ENCODE measurements at places on chromosomes 5 and 9.

GRCh38 chr9:76020652-76021051 lies 130.2 kb downstream of the PCSK5 start:
- no peak for DNase-seq

DNA sequence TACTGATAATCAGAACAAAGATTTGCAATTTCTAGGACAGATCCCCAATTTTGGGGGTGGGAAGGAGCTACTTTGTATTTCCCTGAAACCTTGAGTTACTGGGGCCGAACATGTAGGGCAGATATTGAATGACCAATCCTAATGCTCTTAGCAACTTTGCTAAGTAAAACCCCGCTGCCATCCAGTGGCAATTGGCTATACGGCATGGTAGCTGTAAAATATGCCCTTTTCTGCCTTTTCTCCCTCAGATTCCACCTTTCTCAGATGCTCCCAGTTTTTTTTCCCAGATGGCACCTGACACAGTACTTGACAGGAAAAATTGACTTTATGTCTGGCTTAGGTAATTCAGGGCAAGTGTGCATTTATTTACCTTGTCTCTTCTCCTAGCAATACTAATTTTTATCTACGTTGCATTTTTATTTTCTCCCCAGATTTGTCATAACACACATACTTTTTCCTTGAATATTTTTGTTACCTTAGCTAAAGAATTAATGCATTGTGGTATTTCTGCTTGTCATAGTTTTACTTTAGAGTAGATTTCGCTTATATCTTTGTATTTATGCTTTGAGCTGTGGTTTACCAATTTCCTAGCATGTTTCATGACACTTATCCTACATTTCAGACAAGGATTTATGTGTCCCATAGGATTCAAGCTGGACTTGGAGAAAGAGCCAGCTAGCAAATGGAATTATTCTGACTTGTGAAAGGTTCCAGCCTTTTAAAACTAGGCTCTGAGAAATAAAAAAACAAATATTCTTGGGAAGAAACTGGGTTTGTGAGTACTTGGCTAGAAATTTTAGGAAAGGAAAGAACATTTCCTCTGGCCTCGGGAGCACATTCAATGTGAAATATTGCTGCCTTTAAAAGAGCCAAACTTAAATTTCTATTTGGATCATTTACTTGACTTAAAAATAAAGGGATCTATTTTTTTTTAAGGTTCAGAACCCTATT lies 37.4 kb downstream of the PIK3R1 start:
- DNase-seq = no peak

- DNase-seq = no peak
Observed at GRCh38 chr5:67393211-67393610, 196.6 kb upstream of the CD180 start.

DNA sequence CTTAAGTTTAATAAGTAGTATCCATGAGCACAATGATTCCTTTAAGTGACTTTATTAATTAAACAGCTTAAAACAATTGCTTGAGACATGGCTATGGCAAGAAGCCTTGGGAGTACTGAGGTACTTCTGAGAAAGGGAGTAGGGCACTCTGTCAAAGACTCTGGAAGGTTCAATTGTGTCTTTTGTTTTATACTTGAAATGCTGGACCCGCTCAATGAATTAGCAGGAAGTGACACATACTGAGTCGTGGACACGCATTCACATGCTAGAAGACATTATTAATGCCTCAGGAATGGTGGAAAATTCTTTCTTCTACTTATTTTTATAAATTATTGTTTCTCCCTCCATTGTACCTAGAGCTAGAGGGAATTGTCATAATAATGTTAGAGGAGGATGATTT lies 347.3 kb upstream of the ZNF608 start:
- DNase-seq = no peak

DNA sequence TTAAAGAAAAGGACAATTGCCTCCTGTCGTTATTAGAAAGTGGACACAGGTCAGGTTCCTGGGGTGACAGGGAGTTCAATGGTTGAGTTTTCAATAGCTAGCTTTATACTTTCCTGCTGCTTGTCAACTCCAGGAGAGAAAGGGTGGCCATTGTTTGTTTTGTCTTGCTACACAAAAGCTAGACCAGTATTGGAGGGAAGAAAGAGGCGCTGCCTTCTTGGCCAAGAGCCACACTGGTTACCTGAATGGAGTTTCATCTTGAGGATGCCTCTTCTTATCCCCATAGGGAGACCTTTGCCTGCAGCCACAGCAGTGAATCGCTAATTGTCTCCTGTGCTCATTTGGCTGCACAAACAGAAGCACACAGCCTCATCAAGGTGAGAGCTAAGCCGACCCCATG lies 279.4 kb upstream of the GRIA1 start:
- no peak for DNase-seq

DNA sequence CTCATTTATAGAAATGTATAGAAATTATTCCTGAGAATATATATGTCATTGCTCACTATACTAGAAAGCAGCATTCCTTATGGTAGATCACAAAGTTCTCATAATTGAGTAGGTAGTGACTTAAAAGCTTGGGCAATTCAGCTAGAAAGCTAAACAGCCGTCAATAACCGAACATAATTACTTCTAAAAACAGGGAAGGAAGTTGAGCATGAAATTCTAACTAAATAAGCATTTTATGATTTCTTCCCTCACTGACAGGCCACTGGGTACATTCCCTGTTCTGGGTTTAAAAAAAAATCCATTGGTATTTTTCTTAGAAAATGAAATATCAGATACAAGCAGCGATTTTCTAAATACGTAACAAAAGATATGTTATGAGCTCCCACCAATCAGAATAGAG lies 91.1 kb upstream of the DAB2 start:
- DNase-seq = no peak

DNA sequence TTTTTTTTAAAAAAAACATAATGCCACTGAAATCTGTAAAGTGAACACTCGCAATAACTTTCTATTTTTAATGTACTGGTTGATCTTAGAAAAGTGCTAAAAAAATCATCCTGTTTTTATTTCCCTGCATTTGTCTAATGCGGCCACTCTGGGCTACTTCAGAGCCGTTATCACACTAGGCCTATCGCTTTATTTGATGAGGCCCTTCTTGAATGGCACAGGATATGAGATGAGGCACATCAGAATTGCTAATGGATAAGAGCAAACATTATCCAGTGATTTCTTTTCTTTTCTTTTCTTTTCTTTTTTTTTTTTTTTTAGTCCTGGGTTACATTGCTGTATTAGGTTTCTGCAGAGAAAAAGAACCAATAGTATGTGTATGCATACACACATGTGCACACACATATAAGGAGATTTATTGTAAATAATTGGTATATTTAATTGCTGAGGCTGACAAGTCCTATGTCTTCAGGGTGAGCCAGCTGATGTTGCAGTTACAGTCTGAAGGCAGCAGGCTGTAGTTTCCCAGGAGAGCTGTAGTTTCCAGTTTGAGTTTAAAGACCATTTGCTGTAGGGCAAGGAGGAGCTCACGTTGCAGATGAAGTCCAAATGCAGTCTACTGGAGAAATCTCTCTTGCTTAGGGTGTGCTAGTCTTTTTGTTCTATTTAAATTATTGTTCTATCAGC lies 391.7 kb downstream of the MED10 start:
- DNase-seq = no peak

DNA sequence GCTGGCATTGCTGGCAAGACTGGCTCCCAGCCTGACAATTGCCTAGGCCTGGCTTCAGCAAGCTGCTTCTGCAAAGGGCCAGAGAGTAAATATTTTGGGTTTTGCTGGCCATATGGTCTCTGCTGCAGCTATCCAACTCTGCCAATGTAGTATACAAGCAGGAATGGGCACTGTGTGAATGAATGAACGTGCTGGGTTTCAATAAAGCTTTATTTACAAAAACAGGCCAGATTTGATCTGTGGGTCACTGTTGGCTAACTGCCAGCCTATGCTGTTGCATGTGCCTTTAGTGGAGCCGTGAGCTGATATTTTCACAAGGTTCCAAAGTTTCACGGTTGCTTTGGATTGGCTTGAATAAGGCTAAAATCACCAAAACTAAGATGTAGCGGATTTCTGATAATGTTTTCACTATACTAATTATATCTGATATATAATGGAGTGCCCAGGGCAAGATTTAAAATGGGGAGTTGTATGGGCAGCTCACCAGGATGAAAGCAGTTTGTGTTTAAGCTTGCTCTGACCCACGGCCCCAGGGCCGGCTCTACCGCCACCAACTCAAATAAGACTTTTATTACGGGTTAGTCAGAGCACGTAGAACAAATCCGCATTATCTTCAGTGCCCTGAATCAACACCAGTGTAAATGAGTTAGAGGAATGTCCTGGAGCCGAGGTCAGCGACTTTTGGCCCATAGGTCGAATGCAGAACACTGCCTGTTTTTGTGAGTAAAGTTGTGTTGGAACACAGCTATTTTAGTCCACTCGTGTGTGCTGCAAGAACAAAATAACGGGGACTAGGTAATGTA lies 98.6 kb upstream of the DAP start:
- DNase-seq = no peak

- no peak for DNase-seq
Observed at GRCh38 chr9:6945816-6946215, 188.0 kb downstream of the KDM4C start.

DNA sequence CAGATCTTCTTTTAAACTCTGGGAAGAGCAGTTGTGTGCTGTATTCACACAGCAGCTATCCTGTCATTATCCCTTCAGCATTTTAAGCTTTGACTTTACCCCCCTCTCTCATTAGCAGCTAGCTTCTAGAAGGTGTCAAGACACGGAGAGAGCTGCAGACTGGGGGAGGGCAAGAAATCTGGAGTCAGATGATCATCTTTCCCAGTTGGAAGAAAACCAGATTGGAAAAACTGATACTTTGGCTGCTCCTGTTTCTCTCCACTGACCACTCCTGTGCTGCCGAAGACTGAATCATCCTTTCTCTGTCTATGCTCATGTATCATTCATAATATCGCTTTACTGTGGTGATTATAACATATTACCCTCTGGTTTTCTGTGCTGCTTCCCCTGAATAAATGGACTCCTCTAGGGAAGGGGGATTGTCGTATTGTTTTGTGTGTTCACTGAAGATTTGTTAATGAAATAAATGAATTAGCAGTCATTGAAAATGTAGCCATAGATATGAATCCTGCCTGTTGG lies 75.1 kb downstream of the SH3GL2 start:
- DNase-seq = no peak
